Fibroblast of gingiva (primary cell): ENCODE measurements at places on chromosomes 7 and 10.

GRCh38 chr7:158549176-158549615 lies 38.4 kb downstream of the PTPRN2 start:
- no peak for DNase-seq

GRCh38 chr10:88157981-88158465 lies 294.6 kb downstream of the PTEN start:
- DNase-seq, result peak; percentile 75

- peak; percentile 79 for DNase-seq
Observed at GRCh38 chr10:122565766-122566206, 5.2 kb downstream of the DMBT1 start.

GRCh38 chr10:19302117-19302516 lies 253.5 kb downstream of the MALRD1 start:
- DNase-seq, result no peak
